ENCODE measurements at places on chromosomes 3 and 15. TPM values are rescaled to one million over a fixed set of nuclear protein-coding genes. Genes with fewer than 3 reads are reported as not detected.

TGM4 gene
- total RNA-seq, result not detected

DNA sequence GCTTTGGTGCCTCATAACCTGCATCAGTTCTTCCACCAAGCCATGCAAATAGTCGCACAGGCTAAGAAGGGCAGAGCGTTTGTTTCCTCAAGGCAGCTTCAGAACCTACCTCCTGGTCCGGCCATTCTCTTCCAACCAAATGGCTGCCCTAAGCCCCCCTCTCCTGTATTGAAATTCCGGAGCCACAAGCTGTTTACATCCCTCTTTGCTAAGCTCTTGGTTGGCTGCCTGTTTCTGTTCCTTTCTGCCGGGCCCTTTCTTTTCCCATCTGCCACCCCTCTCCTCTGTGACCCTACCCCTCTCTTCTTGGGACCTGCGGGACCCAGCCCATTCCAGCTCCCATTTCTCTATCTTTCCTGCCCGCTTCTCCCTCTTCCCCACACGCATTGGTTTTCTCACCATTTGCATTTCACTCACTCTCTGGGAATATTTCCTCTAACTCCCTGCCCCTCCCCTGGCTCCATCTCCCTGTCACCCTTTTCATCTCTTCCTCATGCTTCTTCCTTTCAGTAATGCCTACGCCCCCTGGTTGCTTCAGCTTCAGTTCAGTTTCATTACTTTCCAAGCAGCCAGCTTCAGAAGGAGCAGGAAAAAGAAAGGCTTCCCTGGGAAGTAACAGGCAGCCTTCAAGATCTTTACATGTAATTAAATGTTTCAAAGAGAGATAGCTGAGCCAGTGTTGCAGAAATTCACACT, 113.5 kb downstream of the RAB11A start:
- peaks cover 32% of the 10 kb centered on the region for H3K27me3 ChIP-seq
- DNase-seq, result no peak

- H3K36me3 ChIP-seq, result no peaks in the 10 kb centered on the region
- peaks cover 15% of the 10 kb centered on the region for H3K4me1 ChIP-seq
- DNase-seq, result peak; percentile 30
- no peak overlapping the region for H3K4me3 ChIP-seq
Observed at GRCh38 chr15:63080634-63081250, 38.2 kb downstream of the TPM1 start.

SLC15A2 gene
- 0.07 TPM for total RNA-seq

GRCh38 chr3:150264561-150265279, 143.4 kb upstream of the TSC22D2 start:
- H3K27me3 ChIP-seq, result no peaks in the 10 kb centered on the region
- no peak overlapping the region for H3K4me3 ChIP-seq
- DNase-seq, result no peak
- no peaks in the 10 kb centered on the region for H3K36me3 ChIP-seq

- no peaks in the 10 kb centered on the region for H3K36me3 ChIP-seq
- peaks cover 20% of the 10 kb centered on the region for H3K4me1 ChIP-seq
- no peak overlapping the region for H3K4me3 ChIP-seq
- no peak for DNase-seq
- no peaks in the 10 kb centered on the region for H3K27me3 ChIP-seq
Observed at GRCh38 chr3:156418428-156418827, 136.5 kb downstream of the SSR3 start.

C3orf49 gene
- not detected for total RNA-seq

DNA sequence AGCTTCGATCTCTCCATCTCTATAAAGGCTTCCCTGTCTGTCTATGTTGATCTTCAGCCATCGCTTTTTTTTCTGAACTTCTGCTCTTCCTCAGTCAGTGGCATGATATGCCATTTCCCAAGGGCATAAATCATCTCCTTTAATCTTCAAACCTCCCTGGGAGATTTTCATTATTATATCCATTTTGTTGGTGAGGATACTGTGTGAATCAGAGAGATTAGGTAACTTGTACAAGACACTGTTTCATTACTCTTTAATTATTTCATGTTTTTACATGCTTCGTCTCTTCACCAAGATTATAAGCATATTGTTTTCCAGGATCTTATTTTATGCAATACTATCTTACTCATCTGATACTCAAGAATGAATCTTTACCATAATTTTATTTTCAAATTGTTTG, 124.8 kb upstream of the ATP11B start:
- H3K4me1 ChIP-seq, result no peaks in the 10 kb centered on the region
- no peaks in the 10 kb centered on the region for H3K36me3 ChIP-seq
- H3K27me3 ChIP-seq, result no peaks in the 10 kb centered on the region
- DNase-seq, result no peak
- H3K4me3 ChIP-seq, result no peak overlapping the region

- no peak overlapping the region for H3K27ac ChIP-seq
- H3K4me1 ChIP-seq, result no peaks in the 10 kb centered on the region
- no peaks in the 10 kb centered on the region for H3K36me3 ChIP-seq
- DNase-seq, result no peak
Observed at GRCh38 chr3:58998476-58999117, 51.2 kb downstream of the CFAP20DC start.

- no peak for DNase-seq
- no peaks in the 10 kb centered on the region for H3K27me3 ChIP-seq
- no peak overlapping the region for H3K27ac ChIP-seq
- H3K36me3 ChIP-seq, result peaks cover 3% of the 10 kb centered on the region
Observed at GRCh38 chr3:45480218-45480617, 91.8 kb downstream of the LARS2 start.

LYZL4 gene
- total RNA-seq, result not detected

DNA sequence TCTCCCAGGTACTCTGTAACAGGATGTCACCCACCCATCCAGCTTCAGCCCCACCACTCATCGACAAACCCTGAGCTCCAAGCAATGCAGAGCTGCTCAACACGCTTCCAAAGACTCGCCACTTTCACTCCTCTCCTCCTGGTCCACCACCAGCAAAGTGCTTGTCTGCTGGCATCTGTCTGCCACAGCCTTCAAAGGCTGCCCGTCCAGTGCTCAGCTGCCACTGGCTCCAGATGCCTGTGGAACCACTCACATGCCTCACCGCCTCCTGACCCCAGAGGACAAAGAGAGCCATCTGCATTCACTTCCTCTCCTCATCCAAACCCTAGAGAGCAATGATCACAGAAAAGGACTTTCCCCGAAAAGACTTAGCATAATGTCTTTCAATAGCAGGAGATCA, 109.5 kb upstream of the OCA2 start:
- no peaks in the 10 kb centered on the region for H3K4me1 ChIP-seq
- no peak overlapping the region for H3K27ac ChIP-seq
- no peaks in the 10 kb centered on the region for H3K36me3 ChIP-seq
- no peak overlapping the region for H3K4me3 ChIP-seq
- H3K27me3 ChIP-seq, result no peaks in the 10 kb centered on the region

DNA sequence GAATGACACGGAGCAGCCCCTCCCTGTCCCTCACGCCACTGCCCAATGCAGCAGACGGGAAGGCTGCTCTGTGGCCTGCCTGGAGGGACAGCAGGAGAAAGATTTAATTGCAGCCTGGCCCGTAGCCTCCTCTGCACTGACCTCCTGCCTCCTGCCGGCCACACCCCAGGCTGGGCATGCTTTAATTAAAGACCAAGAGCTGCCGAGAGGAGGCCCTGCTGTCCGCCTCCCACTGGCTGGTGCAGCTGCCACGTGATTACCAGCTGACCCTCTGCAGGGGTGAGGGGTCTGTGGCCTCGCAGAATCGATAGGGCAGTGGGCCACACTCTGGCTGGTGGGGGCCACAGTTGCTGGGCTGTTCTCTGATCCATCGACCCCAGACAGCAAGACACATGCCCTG, 100.2 kb upstream of the PRR23E start:
- H3K27ac ChIP-seq, result no peak overlapping the region
- no peaks in the 10 kb centered on the region for H3K27me3 ChIP-seq
- no peaks in the 10 kb centered on the region for H3K36me3 ChIP-seq

GRCh38 chr3:7745711-7746110, 755.9 kb upstream of the LMCD1 start:
- no peaks in the 10 kb centered on the region for H3K27me3 ChIP-seq
- no peak overlapping the region for H3K4me3 ChIP-seq
- H3K36me3 ChIP-seq, result no peaks in the 10 kb centered on the region
- no peaks in the 10 kb centered on the region for H3K4me1 ChIP-seq
- no peak for DNase-seq

GRCh38 chr3:12797892-12798558, 1.5 kb downstream of the CAND2 start:
- H3K4me3 ChIP-seq, result peak overlapping the region; percentile 83
- DNase-seq, result peak; percentile 77
- H3K36me3 ChIP-seq, result no peaks in the 10 kb centered on the region
- H3K27me3 ChIP-seq, result no peaks in the 10 kb centered on the region

PGBD4 gene
- 1.9 TPM for total RNA-seq

RAD51 gene
- 0.75 TPM for total RNA-seq

DNA sequence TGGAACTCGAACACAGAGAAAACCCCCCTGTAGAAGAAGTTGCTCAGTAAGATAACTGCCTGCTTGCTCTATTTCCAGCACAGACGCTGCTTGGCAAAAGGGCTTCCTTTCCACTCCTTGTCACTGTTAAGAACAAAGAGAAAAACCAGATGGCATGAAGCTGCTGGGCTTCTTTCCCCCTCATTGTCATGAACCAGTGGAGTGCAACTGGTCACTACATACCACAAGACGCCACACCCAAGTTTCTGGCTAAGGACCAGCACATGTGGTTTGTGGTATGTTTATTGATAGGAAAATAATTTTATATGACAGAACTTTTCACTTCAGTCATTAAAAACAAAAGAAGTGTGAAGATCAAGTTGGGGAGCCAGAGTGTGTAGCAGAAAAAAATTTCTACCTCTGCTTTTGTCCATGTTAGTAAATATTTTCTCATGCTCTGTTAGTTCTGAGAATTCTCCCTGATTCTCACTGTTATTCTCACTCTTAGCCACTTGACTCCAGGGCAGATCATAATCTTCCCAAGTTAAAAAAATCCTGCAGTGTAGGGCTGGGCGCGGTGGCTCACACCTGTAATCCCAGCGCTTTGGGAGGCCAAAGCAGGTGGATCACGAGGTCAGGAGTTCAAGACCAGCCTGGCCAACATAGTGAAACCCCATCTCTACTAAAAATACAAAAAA, 37.9 kb downstream of the CLK3 start:
- peaks cover 66% of the 10 kb centered on the region for H3K4me1 ChIP-seq
- no peak overlapping the region for H3K4me3 ChIP-seq
- no peak for DNase-seq
- no peaks in the 10 kb centered on the region for H3K36me3 ChIP-seq

- no peak overlapping the region for H3K4me3 ChIP-seq
- DNase-seq, result no peak
Observed at GRCh38 chr3:143685491-143685890, 162.8 kb downstream of the SLC9A9 start.

DNA sequence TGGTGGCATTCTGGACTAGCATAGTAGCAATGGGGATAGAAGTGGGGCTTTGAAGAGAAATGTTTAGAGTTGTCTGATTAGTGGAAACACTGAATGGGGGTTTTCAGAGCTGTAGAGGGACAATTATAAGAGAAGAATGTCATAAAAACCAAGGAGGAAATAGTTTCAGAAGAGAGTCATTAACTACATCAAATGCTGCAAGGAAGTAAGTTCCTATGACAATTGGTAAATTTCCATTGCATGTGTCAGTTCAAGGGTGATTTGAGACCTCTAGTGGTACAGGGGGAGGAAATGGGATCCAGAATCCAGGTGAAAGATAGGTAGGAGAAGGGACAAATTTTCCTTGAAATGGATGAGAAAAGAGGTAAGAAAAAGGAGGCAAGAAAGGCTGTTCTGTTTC, 68.3 kb upstream of the TBC1D5 start:
- no peaks in the 10 kb centered on the region for H3K4me1 ChIP-seq
- no peaks in the 10 kb centered on the region for H3K27me3 ChIP-seq
- H3K4me3 ChIP-seq, result no peak overlapping the region

SLC6A1 gene
- 0.31 TPM for total RNA-seq

DNA sequence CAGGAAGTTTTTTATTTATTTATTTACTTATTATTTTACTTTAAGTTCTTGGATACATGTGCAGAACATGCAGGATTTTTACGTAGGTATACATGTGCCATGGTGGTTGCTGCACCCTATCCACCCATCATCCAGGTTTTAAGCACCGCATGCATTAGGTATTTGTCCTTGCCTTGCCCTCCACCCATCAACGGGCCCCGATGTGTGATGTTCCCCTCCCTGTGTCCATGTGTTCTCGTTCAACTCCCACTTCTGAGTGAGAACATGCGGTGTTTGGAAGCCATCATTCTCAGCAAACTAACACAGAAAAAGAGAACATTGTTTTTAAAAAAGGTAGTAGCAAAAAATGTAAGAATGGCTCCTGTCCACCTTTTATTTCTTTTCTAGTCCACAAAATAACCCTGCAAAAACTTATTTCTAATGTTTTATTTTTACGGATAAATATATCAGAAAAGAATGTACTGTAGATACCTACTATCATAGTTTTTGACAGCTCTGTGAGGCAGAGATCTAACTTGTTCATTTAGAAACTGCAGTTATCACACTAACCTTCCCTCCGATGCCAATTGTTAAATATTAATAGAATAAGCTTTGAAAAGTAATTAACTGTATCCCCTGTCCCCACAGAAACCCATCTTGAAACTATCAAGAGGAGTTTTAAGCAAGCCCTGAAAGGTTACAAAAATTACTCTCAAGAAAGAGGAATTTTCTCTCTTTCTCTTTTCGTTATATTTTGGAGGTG, 189.2 kb downstream of the LPP start:
- no peaks in the 10 kb centered on the region for H3K27me3 ChIP-seq
- DNase-seq, result no peak
- no peaks in the 10 kb centered on the region for H3K36me3 ChIP-seq
- peak overlapping the region; percentile 91 for H3K27ac ChIP-seq
- H3K4me1 ChIP-seq, result peaks cover 70% of the 10 kb centered on the region

DNA sequence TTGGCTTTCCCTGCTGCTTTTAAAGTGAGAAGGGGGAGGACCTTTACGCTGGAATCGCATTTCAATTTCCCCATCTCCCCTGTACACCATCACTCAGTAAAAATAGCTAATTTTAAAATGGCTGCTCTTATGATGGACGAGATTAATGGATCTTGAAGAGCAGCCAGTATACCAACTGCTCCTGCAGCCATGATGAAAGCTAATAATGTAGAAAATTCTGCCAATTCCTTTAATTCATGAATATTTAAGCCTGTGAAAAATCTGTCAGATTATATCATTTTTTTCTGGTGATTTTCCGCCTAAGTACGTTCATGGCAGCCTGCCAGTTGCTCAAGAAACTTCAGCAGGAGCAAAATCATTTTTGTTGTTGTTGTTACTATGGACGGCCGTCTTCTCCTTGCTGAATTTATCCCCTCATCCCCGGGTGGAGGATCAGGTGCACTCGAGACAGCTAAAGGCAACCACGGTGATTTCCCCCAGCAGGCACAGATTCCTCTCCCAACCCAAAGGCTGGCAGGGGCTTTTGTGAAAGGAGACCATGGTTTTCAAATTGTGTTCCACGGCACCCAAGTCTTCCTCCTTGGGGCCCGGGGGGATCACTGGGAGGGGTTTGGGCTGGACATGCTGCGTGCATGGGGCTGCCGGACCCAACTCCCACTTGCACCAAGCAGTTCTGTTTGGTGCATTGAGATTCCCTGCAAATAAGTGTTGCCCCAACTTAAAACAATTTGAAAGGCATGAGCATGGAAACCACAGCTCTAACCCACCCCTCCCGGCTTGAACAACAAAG, 289.6 kb downstream of the UACA start:
- no peaks in the 10 kb centered on the region for H3K36me3 ChIP-seq
- peak overlapping the region; percentile 73 for H3K27ac ChIP-seq
- no peak for DNase-seq
- no peaks in the 10 kb centered on the region for H3K27me3 ChIP-seq
- no peak overlapping the region for H3K4me3 ChIP-seq

Data from gastrocnemius medialis (tissue), 4 donors.